HCEC 1CT (cell line): ENCODE measurements at places on chromosomes 5 and 9.

GRCh38 chr5:81756016-81756415, 5.1 kb upstream of the SSBP2 start:
- no peak for DNase-seq

DNA sequence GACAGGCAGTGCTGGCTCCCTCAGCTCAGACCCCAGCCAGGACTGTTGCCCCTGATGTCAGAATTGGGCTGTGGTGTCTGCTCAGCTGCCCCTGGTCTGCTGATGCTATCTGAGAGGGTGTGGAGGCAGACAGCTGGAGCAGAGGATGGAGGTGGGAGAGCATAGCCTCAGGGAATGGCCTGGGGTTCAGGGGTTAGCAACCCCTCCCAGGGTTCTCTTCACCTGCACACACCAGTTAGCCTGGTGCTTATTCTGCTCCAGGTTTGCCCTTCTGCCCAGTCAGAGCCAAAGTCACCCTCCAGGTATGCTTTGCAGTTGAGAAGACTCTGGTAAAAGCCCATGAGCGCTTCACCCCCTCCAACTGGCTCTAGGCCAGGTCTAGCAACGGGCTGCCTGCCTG, 109.8 kb downstream of the SAXO1 start:
- no peak for DNase-seq

- DNase-seq, result no peak
These were observed 116.9 kb upstream of the KLF9 start for GRCh38 chr9:70531311-70531710.

DNA sequence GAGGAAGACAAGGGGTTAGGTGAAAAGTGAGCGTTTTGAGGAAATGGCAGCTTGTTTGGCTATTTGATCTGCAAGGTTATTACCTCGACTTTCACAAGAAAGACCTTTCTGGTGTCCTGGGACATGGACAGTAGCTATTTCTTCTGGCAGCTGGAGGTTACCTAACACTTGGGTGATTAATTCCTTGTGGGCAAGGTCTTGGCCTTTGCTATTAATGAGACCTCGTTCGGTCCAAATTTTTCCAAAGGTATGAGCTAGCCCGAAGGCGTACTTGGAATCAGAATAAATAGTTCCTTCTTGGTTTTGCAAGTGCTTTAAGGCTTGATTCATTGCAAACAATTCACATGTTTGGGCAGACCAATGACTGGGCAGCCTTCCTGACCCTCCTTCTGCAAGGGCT, 4.9 kb downstream of the GTF3C5 start:
- DNase-seq, result no peak

DNA sequence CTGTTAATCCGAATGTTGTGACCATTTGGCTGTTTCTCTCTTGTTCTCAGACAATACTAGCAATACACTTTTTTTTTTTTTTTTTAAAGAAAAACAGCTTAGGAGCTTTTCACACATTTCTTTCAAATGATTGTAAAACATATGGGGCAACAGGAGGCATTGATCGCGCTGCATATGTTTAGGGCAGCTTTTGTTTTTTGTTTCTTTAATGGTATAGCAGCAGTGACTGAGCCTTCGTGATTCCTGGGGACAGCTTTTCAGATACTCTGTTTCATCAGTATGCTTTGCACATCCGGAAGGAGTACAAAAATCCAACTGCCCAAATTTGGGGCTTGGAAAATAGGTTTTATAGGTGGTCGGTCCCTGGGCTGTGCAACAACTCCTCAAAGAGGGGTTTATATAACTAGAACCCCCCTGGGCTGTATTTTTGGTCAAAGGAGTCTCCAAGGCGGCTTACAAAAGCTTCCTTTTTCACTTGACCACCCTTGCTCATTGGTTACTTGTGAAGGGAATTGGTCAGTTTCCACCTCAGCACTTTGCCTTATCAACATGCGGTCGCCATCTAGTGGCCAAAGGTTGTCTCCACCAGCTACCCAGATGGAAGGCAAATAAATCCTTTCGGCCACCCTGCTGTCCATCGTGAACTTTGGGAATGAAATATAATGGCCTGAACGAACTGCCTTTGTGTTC, 91.8 kb downstream of the PDE6A start:
- peak; percentile 71 for DNase-seq
